Hypothalamus (tissue), 51 donors: ENCODE measurements at places on chromosomes 7 and 10.

- no peak for DNase-seq
Measured at GRCh38 chr10:132982301-132982989, 40.1 kb upstream of the CFAP46 start.

- DNase-seq: no peak
Measured at GRCh38 chr7:124276005-124276622, 243.2 kb upstream of the TMEM229A start.

- DNase-seq: no peak
Measured at GRCh38 chr10:60444494-60445064, 54.9 kb upstream of the ANK3 start.

- DNase-seq: no peak
Measured at GRCh38 chr10:31701546-31701945, 227.1 kb downstream of the ARHGAP12 start.

DNA sequence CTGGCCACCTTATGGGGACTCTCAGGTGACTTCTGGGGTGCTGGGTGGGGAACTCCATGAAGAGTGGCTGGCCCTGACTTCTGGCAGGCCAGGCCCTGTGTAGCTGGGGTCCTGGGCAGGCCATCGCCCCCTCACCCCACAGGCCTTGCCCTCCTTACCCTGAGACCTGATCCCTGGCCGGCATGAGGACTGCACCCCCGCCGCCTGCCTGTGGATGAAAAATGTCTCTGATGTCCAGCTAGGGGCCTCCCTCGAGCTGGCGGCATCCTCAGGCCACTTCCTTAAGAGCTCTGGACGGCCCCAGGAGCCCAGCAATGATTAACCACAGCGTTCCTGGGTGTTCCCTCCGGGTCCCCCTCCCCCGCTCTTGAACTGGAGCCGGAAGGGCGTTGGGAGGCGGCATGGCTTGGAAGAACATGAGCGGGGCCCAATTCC, 31.8 kb upstream of the SHH start:
- no peak for DNase-seq
